Fibroblast of upper back skin (primary cell): ENCODE measurements at places on chromosomes 5 and 9.
A peak's percentile ranks its signal among the peaks of the same experiment; 100 is the strongest.

GRCh38 chr9:87372356-87372851 lies 125.3 kb upstream of the DAPK1 start:
- DNase-seq, result no peak

DNA sequence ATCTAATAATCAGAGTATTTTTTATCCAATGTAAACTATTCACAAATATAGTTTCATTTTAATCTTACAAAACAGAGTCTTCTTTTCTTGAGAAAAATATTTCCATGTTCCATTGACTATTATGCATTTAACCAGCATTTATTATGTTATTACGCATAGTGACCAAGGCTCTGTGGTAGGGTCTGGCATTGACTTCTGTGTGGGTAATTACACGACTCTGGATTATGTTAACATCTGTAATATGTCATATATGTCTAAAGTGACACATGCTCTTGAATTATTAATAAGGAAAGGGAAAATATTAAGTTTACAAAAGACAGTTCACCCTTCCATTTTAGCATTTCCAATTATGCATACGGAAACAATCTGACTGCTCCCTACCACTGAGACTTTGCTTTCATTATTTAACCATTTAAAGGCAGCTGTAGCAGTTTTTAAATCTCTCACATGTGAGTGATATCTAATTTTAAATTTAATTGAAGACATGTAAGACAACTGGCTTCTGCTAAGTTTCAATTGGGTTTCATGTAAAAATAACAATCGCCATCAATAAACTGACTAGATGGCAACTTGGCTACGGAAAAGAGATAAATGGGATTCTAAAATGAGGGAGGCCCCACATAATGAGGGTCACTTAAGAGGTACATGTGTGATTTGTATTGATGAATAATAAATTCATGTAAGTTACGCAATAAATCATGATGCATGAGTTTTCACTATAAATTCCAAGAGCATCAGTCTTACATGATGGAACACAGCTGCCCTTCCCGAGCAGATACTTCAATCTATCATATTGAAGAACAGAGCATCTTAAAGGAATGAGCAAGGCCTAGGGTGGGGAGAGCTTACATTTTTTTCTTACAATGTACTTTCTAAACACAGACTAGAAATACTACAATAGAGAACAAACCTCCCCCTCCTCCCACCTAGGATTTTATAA lies 1056.8 kb downstream of the MAT2B start:
- peak; percentile 85 for DNase-seq

GRCh38 chr5:84016085-84016484 lies 295.4 kb upstream of the HAPLN1 start:
- DNase-seq, result peak; percentile 77

GRCh38 chr5:98173334-98173733 lies 600.1 kb upstream of the RGMB start:
- DNase-seq, result peak; percentile 71

- DNase-seq, result peak; percentile 91
Observed at GRCh38 chr9:124392871-124393460, 22.3 kb downstream of the PSMB7 start.

- DNase-seq, result no peak
Observed at GRCh38 chr5:1380011-1380817, 35.3 kb upstream of the CLPTM1L start.

- no peak for DNase-seq
Observed at GRCh38 chr5:175805256-175806011, 65.9 kb upstream of the CPLX2 start.

DNA sequence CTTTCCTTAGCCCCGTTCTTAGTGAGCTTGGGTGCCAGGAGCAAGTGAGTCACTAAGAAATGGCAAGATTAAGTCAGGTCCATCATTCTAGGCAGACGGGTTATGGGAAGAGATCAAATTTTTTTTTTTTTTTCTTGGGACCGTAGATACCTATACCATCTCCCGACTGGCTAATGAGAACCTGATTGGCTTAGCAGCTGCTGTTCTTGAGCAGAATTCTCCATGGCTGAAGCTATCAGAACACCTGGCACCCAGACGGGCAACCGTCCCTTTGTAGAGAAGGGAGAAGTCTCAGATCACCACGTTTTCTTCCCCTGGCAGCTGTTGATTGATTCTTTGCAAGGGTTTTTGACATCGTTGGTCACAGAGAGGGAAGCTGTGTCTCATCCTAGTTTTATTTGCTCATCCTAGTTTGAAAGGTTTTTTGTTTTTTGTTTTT lies 78.6 kb downstream of the AOPEP start:
- no peak for DNase-seq

DNA sequence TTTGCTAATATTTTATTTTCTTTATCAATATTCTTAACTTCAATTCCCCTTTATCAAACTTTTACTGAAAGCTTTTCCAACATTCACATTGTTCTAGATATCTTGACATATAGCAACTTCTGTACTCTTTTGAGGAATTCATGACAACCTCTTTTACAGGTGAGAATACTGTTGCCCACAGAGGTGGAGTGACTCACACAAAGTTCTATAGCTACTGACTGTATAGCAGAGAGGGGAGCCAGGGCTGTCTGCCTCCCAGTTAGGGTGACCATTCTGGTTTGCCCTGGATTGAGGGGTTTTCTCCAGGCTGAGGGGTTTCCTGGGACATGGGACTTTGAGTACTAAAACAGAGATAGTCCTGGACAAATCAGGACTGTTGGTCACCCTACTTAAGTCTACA lies 16.2 kb downstream of the SEC61B start:
- DNase-seq, result no peak

GRCh38 chr9:35695943-35696401 lies 6.2 kb upstream of the TPM2 start:
- no peak for DNase-seq

- DNase-seq, result peak; percentile 3
Observed at GRCh38 chr5:61735531-61735930, 403.5 kb downstream of the ZSWIM6 start.

DNA sequence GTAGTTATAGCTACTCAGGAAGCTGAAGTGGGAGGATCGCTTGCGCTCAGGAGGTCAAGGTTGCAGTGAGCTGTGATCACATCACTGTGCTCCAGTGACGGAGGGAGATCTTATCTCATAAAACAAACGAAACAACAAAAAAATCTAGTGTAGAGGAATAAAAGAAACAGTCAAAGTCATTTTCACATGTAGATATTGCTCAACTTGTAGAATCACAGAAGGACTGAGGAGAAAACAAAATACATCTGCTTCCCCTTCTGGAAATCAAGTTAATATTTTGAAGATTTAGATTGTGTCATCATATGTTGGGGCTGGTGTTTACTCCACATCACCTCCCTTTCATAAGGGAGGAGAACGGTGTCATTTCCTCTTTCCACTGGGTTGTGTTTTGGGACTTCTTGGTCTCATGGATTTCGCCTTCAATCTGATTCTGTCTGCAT lies 8.2 kb upstream of the SLC46A2 start:
- DNase-seq, result no peak

- no peak for DNase-seq
Observed at GRCh38 chr5:66039701-66040100, 104.4 kb upstream of the SREK1 start.

GRCh38 chr9:36913393-36914211 lies 120.5 kb downstream of the PAX5 start:
- DNase-seq, result no peak

GRCh38 chr5:465591-466403 lies 22.8 kb downstream of the EXOC3 start:
- no peak for DNase-seq

GRCh38 chr5:38709678-38710306 lies 136.0 kb upstream of the OSMR start:
- DNase-seq, result no peak

GRCh38 chr9:123550012-123550411 lies 194.0 kb downstream of the CRB2 start:
- DNase-seq, result no peak

- DNase-seq, result no peak
Observed at GRCh38 chr9:123121457-123121856, 88.0 kb downstream of the GPR21 start.

- peak; percentile 11 for DNase-seq
Observed at GRCh38 chr5:109388407-109388806, 21.4 kb downstream of the PJA2 start.

GRCh38 chr9:84891924-84892323 lies 222.4 kb downstream of the NTRK2 start:
- no peak for DNase-seq

GRCh38 chr5:68798877-68799843 lies 294.7 kb upstream of the SLC30A5 start:
- DNase-seq, result peak; percentile 64

GRCh38 chr9:109780453-109781033 lies 545 bp downstream of the PALM2AKAP2 start:
- no peak for DNase-seq

GRCh38 chr5:139371482-139372435 lies 11.3 kb downstream of the SLC23A1 start:
- peak; percentile 21 for DNase-seq

DNA sequence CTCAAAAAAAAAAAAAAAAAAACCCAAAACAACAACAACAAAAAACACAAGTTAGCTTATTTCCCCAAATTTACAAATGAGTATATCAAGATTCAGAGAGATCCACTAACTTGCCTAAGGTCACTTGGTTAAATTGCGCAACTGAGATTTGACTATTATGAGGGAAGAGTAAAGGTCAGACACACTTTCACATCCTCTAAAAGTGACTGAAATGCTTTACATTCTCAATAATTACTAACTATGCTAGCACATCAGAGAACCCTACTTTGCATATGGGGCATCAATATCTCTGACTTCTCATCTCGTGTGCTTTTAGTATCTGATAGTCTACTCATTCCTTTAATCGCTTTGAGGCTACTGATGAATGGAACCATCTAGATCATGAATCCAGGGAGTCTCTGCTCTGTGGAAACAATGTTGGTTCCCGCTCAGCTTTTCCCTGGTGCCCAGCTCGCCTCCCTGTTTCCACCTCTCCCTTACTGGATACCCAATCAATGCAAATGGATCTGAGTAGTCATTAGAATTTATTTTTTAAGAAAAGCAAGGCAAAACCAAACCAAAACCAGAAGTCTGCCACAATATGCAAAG lies 182.1 kb upstream of the TRIM32 start:
- DNase-seq, result no peak

DNA sequence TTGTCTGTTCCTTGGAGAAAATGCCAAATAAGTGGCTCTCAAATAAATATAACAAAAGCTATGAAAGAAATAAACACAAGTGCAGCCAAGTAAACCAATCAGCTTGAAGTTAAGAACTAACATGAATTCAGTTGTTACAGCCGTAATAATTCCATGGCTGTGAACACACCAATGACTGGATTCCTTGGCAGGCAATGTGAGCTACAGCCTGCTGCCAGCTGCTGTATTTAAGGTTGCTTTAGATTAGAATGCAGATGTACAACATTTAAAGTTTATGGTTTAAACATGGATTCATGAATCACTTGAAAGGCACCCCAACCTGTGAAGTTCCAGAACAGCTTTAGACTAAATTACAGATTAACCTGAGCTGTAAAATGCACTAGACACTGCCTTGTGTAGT lies 626.4 kb upstream of the SEMA6A start:
- DNase-seq, result peak; percentile 0

GRCh38 chr5:76849419-76850291 lies at the start of gene S100Z:
TSS of gene S100Z (plus strand) at chr5:76850014. CDS start at chr5:76875360, 25,346 bp downstream.
- no peak for DNase-seq

- DNase-seq, result peak; percentile 90
Observed at GRCh38 chr5:59246145-59246869, 647.2 kb downstream of the PDE4D start.

- DNase-seq, result no peak
Observed at GRCh38 chr5:170139786-170140335, 34.2 kb downstream of the FOXI1 start.

DNA sequence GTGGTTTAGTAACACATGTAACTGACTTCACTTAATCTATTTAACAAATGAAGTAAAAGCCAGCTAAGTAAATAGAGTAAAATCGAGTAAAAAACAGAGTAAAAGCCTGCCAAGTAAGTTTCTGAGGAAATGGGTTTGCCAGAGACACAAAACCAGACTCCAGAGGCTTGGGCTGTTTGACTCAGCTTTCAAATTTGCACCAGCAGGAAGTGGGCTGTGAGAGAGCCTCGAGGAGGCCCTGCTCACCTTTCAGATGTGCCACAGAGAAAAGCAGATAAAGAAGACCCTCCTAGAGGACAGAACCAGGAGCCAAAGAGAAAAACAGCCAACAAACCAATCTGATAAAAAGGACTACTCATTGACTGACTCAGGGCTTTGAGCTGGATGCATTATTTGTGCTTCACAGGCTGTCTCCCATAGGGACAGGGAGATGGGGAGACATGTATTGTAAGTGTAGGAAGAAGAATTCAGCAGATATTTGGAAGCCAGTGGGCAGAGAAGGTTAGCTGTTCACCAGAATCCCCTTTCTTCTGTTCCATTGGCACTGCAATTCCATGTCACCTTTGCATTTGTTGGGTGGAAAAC lies 14.4 kb upstream of the AMACR start:
- DNase-seq, result peak; percentile 69

DNA sequence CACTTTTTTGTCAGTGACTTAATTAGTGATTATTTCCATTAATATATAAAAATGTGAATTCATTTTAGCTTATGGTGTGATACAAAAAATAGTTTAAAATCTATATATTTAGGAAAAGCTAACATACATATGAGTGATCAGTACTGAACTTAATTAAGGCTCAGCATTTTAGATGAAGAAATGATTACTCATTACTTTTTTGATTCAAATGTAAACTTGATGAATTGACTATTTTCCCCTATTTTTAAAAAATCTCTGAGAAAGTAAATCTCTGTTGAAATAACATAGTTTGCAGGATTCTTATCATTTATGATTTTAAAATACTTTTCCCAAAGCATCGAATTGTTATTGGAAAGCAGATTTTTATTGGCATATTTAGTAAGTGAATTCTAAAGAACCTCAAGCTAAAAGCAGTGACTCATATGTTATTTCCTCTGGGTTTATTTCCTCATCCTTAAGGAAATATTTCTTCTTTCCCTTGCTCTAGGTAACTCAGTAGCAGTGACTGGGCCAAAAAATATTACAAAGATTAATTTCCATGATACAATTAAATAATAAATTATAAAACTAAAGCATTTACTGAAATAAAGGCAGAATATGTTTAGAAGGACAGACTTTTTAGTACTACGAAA lies 290.6 kb downstream of the FER start:
- DNase-seq, result peak; percentile 32

DNA sequence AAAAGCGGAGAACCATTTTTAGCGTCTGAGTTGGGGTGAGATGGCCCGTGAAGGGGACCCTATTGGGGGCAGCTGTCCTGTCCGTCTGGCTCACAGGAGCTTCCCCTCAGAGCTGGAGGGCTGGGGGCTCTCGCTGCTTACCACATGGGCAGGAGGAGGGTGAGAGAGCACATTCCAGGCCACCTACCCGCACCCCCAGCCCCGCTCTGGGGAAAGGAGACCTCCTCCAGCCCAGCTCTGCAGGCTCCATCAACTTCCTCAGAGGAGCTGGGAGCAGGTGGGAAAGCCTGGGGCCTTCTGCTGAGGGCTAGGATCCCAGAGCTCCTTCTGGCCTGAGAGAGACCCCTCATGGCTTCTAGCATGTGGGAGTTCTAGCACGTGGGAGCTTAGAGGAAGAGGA lies 27.1 kb upstream of the SPTLC1 start:
- no peak for DNase-seq
